Renal cortical epithelial cell (primary cell): ENCODE measurements at places on chromosomes 6 and 20. TPM values are rescaled to one million over a fixed set of nuclear protein-coding genes. Genes with fewer than 3 reads are reported as not detected.

GRCh38 chr20:22204801-22205200 is 379.6 kb downstream of the FOXA2 start:
- no peak for DNase-seq

DNA sequence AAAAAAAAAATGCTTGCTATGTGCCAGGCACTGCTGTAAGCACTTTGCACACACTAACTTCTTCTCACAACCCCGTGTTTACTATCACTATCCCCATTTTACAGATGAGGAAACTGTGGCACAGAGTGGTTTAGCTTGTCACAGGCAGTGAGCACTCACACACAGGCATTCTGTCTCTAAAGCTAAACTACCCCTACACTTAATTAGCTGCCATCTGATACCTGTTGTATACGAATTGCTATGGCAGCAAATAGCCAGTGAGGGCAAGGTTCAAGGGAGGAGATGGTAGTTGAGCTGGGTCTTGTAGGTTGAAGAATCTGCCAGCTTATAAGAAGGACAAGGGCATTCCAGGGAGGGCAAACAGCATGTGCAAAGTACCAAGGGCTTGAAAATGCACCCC is 5.2 kb downstream of the TNNC2 start:
- DNase-seq: no peak

- DNase-seq: peak; percentile 83
Observed at GRCh38 chr6:84026721-84027164, 6.8 kb upstream of the MRAP2 start.

GRCh38 chr6:125232466-125232865 is 69.3 kb downstream of the HDDC2 start:
- DNase-seq: peak; percentile 61

DNA sequence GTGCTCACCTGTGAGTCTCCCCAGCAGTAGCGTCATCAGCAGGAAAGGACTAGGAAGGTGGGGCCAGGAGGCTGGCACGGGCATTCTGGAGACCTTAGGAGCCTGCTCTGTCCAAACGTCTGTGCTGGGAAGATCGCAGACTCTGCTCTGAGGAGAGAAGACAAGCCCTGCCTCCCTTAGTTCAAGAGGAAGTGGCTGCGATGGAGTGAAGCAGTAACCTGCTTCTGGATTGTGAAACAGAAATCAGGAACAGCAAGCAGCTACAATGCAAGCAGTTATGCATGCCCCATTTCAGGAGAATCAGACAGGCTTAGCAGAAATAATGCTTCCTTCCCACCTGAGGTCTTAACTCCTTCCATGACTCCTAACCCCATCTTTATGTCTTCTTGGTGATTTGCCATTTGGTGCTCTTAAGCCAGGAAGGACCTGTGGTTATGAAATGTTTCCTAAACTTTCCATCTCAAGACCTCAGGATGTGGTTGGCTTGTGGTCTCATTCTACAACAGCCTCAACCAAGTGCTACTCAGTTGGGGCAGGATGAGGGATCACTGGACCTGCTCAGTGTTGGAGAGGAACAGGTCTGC is at the start of gene SIRPB1:
Gene SIRPB1 (minus strand): TSS at position 149 of the 584 bp plus-strand sequence. CDS start 65 bp downstream, at position 84.
- DNase-seq: peak; percentile 62

GRCh38 chr6:38974389-38975151 is 74.0 kb upstream of the GLP1R start:
- no peak for DNase-seq

DNA sequence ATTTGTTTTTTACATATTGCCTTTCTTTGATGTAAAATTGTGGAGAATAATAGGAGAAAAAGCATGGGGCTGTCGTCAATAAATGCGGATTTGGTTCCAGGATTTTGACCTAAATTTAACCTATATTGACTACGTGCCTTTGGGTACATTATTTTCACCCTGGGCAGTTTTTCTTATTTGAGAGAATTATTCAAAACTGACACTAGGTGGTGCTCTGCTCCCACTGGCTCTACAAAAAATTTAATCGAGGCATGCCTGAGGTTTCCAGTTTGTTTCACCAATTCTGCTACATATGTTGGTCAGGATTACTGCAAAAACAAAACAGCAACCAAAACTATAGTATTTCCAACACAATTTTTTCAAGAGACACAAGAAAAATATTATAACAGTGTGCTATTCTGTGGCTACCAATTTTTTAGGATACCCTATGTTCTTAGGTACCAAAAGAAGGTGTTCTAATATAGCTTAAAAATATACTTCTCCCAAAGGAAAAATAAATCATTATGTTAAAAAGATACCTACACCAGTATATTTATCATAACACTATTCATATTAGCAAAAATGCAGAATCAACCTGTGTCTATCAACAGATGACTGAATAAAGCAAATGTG is 48.6 kb upstream of the FABP7 start:
- peak; percentile 34 for DNase-seq

DNA sequence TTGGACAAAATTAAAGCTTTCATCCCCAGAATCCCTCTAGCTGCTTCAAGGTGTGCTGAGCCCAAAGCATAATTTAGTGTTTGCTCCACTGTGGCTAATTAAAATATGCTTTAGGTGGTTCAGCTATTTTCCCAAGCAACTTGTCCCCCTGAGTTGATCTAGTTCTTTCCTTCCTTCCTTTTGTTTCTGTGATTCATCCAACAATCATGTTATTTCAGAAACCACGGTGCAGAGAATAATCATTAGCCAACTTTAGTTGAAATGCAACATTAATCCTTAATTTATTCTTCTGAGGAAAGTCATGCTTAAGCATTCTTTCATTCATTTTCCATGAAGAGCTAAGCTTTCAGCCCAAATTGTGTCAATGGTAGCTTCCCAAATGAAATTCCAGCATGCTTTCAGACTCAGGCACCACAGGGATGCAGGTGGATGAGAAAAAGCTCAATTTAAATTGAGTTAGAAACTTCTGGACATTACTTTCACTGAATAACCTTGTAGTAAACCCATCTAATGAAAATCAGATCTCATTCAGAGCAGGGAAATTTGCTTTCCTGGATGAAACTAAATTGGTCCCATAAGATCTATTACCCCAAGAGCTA is 209.0 kb upstream of the NT5E start:
- peak; percentile 96 for DNase-seq

NELFCD gene
- total RNA-seq: 48.4 and 107 TPM in 2 replicates

ELMO2 gene
- 24.3 and 46.9 TPM in 2 replicates for total RNA-seq
